ENCODE measurements at places on chromosomes 4 and X. TPM values are rescaled to one million over a fixed set of nuclear protein-coding genes. Genes with fewer than 3 reads are reported as not detected.

HTR2C gene
- not detected for total RNA-seq

DNA sequence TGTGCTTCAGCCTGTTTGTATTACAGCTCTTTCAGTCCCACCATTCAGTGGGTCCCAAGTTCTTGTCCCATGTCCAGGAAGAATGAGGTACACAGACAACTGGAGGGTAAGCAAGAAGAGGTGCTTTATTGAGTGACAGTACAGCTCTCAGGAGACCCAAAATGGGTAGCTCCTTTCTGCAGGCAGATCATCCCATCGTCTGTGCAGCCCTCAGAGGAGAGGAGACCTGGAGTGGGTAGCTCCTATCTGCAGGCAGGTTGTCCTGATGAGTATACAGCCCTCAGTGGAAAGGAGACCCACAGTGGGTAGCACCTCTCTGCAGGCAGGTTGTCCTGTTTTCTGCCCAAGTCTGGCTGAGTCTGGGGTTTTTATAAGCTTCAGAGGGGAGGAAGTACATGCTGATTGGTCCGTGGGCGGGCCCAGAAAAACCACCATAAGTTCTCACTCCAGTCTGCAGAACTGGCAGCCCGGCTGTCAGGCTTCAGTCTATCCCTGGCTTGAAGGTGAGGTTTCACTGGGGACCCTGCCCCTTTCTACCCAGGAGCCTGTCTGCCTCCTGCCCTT, 18.0 kb downstream of the GRK4 start:
- no peaks in the 10 kb centered on the region for H3K4me1 ChIP-seq
- H3K36me3 ChIP-seq = no peaks in the 10 kb centered on the region
- DNase-seq = no peak

DNA sequence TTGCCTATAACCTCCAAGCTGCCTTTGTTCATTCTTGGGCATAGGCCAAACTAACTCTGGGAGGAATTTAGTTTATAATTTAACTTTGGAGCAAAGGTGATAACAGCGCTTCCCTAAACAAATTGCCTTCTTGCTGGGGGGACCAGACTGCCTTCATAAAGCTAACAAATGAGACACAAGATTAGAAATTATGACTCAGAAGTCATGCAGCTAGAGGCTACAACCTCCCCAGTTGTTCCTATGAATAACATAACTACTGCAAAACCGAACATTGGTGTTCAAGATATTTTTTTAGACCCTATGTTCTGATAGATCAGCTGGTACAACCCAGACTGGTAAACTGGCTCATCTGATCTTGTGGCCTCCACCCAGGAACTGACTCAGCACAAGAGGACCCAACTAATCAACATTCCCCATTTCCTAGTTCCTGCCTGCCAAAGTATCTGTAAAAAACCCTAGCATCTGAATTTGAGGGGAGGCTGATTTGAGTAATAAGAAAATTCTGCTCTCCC, 22.0 kb upstream of the TMPRSS11B start:
- H3K4me3 ChIP-seq = no peak overlapping the region
- H3K4me1 ChIP-seq = no peaks in the 10 kb centered on the region
- no peak overlapping the region for H3K27ac ChIP-seq
- DNase-seq = no peak
- H3K27me3 ChIP-seq = no peaks in the 10 kb centered on the region

DNA sequence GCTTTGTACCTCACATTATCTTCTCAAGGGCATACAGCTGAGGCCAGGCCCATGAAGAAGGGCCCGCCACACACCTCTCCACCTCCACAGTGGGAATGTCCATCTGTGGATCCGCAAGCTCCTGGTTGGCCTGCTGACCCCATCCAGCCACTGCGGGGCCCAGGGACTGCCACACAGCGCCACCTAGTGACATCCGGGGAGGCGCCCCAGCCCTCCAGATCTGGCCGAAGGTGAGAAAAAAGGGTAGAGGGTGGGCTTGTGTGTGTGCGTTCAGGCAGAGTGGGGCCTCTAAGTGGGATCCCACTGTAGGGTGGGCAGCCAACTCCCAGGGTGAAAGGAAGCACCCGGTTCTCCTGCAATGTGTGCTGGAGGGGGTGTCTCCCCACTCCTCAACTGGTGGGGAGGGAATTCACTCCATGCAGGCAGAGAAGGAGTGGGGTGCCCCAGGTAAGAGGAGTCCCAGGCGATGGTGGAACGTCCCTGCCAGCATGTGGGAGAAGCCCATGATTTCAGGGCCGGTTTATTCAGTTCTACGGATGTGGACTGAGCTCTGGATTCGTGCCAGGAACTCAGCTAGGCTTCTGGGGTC, 117.3 kb downstream of the ENPP6 start:
- DNase-seq = peak; percentile 60
- no peaks in the 10 kb centered on the region for H3K36me3 ChIP-seq
- no peak overlapping the region for H3K4me3 ChIP-seq
- no peak overlapping the region for H3K27ac ChIP-seq
- H3K4me1 ChIP-seq = peaks cover 54% of the 10 kb centered on the region

GRCh38 chr4:127634181-127634580, 1.4 kb downstream of the INTU start:
- no peaks in the 10 kb centered on the region for H3K36me3 ChIP-seq
- H3K4me1 ChIP-seq = no peaks in the 10 kb centered on the region
- no peak overlapping the region for H3K27ac ChIP-seq

- DNase-seq = no peak
- peaks cover 77% of the 10 kb centered on the region for H3K27me3 ChIP-seq
- H3K4me1 ChIP-seq = peaks cover 52% of the 10 kb centered on the region
- peak overlapping the region; percentile 51 for H3K27ac ChIP-seq
- H3K36me3 ChIP-seq = no peaks in the 10 kb centered on the region
Measured at GRCh38 chrX:72127332-72127731, 4.4 kb downstream of the RTL5 start.

- peaks cover 40% of the 10 kb centered on the region for H3K4me1 ChIP-seq
- DNase-seq = peak; percentile 32
- peaks cover 20% of the 10 kb centered on the region for H3K36me3 ChIP-seq
- H3K4me3 ChIP-seq = peak overlapping the region; percentile 62
- no peaks in the 10 kb centered on the region for H3K27me3 ChIP-seq
Measured at GRCh38 chr4:1249731-1250526, 999 bp upstream of the CTBP1 start.

SLC26A1 gene
- 0.58 TPM for total RNA-seq

WNK3 gene
- 4.3 TPM for total RNA-seq

DNA sequence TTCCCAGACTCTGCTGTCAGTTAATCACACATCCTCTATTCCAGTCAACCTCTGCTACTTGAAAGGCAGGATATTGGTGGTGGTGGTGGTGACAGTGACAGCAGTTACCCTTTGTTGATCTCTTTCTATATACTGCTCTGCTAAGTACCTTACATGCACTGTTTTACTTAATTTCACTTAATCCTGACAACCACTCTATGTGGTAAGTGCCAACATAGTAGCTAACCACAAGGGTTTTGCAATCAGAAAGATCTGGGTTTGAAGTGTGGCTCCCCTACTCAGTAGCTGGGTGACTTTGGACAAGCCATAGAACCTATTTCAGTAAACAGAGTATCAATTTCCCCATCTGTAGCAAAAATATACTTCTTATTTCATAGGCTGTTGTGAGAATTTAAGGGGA, 24.2 kb upstream of the F9 start:
- DNase-seq = no peak
- no peaks in the 10 kb centered on the region for H3K4me1 ChIP-seq
- H3K36me3 ChIP-seq = no peaks in the 10 kb centered on the region
- H3K27me3 ChIP-seq = no peaks in the 10 kb centered on the region
- H3K27ac ChIP-seq = no peak overlapping the region

GRCh38 chrX:152913346-152913745, 15.5 kb downstream of the ZNF185 start:
- no peak overlapping the region for H3K4me3 ChIP-seq
- H3K27ac ChIP-seq = no peak overlapping the region
- no peaks in the 10 kb centered on the region for H3K36me3 ChIP-seq
- peaks cover 7% of the 10 kb centered on the region for H3K4me1 ChIP-seq

DNA sequence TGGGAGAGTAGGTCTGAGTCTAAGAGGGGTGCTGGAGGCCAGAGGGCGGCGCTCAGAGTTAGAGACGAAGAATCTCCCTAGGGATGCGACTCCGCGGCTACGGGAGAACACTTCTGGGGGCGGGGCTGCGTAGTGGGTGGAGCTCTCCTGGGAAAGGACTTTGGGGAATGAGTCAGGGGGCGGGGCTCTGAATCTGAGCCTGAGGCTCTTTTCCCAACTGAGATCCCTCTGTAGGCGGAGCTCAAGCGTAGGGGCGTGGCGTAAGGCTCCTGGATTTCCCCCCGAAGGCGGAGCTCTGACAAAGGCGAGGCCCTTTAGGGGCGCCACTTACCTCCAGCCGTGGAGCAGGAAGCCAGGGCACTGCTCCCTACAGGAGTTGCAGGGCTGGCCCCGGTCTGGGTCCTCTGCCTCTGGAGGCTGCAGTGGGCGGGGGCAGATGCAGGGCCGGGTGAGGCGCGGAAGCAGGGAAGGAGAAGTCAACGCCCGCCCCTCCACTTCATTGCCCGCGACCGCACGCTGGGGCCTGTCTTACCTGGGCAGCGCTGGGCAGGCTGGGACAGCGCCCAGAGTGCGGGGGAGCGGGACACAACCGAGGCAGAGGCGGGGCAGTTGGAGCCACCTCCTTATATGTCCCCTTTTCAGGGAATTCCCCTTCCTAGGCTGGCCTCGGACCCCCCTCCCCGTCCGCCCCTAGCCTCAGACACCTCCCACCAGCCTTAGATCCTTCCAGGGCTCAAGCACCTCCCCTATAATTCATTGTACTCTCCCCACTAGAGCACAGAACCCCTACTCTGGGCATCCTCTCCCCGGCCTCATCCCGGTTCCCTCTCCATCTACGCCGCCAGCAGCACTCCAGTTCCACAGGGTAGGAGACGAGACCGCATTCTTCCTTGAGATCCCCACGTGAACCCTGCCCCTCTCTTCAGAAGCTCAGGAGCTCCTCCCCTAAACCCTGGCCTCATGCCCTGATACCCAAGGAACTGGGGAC, 1.6 kb downstream of the PRICKLE3 start:
- no peaks in the 10 kb centered on the region for H3K36me3 ChIP-seq
- H3K27ac ChIP-seq = peak overlapping the region; percentile 29
- peak overlapping the region; percentile 33 for H3K4me3 ChIP-seq
- H3K4me1 ChIP-seq = peaks cover 26% of the 10 kb centered on the region

DNA sequence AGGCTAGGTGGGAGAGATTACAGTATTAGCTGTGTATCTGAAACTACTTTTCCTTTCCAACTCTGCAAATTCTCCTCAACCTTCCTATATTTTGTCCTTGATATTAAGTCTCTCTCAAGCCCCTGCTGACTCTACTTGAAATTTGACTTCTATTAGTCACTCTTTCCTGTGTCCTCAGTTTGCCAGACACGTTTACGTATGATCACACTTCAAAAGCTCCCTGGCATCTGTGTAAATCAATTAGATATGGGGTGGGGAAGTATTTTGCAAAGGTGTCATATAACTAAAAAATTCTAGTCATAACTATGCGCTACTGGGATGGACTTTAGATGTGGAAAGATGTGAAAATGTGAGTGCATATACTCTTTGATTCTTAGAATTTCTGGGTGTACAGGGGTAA, 67.4 kb upstream of the ARHGAP24 start:
- H3K27ac ChIP-seq = peak overlapping the region; percentile 9
- no peaks in the 10 kb centered on the region for H3K36me3 ChIP-seq
- H3K4me3 ChIP-seq = no peak overlapping the region
- no peaks in the 10 kb centered on the region for H3K4me1 ChIP-seq
- no peaks in the 10 kb centered on the region for H3K27me3 ChIP-seq

- no peaks in the 10 kb centered on the region for H3K27me3 ChIP-seq
- no peaks in the 10 kb centered on the region for H3K36me3 ChIP-seq
- no peak overlapping the region for H3K4me3 ChIP-seq
- H3K4me1 ChIP-seq = no peaks in the 10 kb centered on the region
Measured at GRCh38 chr4:74317616-74318246, 9.5 kb downstream of the EPGN start.

GRCh38 chrX:1521459-1521956, 15.5 kb downstream of the P2RY8 start:
- H3K4me3 ChIP-seq = no peak overlapping the region
- H3K27me3 ChIP-seq = no peaks in the 10 kb centered on the region
- no peaks in the 10 kb centered on the region for H3K36me3 ChIP-seq
- H3K4me1 ChIP-seq = no peaks in the 10 kb centered on the region

OPRPN gene
- total RNA-seq = not detected

- no peak overlapping the region for H3K4me3 ChIP-seq
- peaks cover 3% of the 10 kb centered on the region for H3K27me3 ChIP-seq
- no peak overlapping the region for H3K27ac ChIP-seq
- H3K36me3 ChIP-seq = no peaks in the 10 kb centered on the region
- no peak for DNase-seq
- H3K4me1 ChIP-seq = peaks cover 72% of the 10 kb centered on the region
Measured at GRCh38 chr4:2789793-2790582, 2.9 kb upstream of the SH3BP2 start.

- peak within 1 kb of the TSS; percentile 92 for H3K4me3 ChIP-seq
- H3K4me1 ChIP-seq = peaks cover 8% of the 10 kb centered on the region
- H3K27ac ChIP-seq = peak within 1 kb of the TSS; percentile 99
- peak; percentile 96 for DNase-seq
- no peaks in the 10 kb centered on the region for H3K36me3 ChIP-seq
- H3K27me3 ChIP-seq = peaks cover 23% of the 10 kb centered on the region
Measured at GRCh38 chr4:15001869-15002658, at the start of gene CPEB2. Gene CPEB2, plus strand, starts transcription at chr4:15002481. Its CDS starts 193 bp downstream, at chr4:15002674.

All from muscle of leg (tissue), 16 donors.